ENCODE measurements at places on chromosomes 7 and 10.

GRCh38 chr10:133394064-133394663 is at the start of gene MTG1:
MTG1 (plus strand) TSS chr10:133394157; CDS start chr10:133394221, 64 bp downstream.
- DNase-seq = peak; percentile 63

- DNase-seq = no peak
Observed at GRCh38 chr7:148060724-148061123, 529.8 kb upstream of the C7orf33 start.

- no peak for DNase-seq
Observed at GRCh38 chr10:71778071-71778825, 4.9 kb upstream of the VSIR start.

DNA sequence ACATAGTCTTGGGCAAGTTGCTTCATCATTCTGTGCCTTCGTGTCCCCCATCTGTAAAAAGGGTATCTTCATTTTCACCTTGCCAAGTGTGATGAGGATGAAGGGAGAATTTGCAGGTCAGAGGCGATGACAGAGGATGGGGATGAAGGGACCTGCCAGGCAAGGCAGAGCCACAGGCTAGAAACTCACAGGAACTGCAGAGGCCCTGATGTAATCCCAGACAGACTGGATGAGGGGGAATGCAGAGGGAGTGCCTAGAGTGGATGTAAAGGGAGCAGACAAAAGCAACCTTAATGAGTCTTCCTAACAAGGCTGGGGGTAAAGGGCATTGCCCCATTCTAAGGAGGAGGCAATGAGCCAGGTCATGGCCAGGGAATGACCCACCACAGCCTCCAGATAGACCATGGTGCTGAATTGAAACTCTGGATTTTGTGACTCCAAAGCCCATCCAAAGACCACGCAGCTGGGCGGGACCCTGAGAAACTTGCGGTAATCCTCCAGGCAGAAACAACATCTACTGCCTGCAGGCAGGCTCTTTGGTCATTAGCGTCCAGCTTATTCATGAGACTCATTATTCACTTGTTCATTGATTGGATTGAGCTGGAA is 1.9 kb downstream of the ANTXRL start:
- no peak for DNase-seq

All from cortex of kidney (tissue), 1 donor.